ENCODE measurements at places on chromosomes 1 and 21.

- DNase-seq: no peak
These were observed 149.1 kb downstream of the LYPLAL1 start for GRCh38 chr1:219322766-219323165.

DNA sequence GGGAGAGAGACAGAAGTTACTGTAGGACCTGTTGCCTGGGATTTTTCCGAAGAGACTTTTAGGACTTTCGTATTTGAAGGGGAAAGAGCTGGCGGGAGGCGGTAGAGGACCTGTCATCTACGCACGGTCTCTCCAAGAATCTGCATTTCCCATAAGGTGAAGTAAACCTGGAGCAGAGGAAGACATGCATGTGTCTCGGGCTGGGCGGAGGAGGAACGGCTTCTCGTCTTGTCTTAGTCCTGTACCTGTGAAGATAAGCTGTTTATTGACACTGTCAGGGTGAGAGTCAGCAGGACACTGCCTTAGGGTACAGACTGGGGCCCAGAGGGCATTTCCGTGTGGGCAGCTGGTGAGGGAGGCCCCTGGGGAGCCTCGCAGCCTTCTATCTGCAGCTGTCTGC lies 123.4 kb upstream of the COL6A1 start:
- DNase-seq: no peak

DNA sequence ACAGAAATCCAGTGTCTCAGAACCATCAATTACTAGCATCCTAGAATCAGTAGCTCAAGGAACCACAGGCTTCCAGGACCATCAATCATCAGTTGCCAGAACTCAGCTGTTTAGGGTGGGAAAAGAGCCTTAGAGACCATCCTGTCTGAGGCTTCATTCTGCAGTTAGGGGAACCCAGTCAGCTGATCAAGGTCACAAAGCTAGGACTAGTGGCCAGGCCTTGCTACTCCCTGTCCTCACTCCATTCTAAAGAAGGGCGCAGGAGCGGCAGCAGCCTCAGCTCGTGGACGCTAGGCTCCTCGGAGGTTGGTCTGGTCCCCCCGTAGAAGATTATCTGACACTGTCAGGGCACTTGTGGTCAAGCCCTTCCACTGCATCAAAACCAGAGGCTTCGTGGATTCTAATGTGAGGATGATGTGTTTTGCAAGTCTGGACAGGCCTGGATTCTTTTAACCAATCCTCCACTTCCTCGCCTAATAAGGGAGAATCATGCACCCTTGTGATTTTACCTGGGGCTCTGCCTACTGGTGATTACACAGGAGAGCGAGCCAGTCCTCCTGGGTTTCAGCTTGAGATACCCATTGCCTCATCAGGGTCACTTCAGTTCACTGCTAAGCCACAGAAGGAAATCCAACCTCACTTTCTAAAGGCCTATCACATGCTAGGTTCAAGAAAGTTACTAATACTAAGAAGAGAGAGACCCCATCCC lies 41.7 kb upstream of the IFFO2 start:
- DNase-seq: no peak

GRCh38 chr1:160260406-160261382 lies 1.7 kb downstream of the DCAF8 start:
- no peak for DNase-seq

DNA sequence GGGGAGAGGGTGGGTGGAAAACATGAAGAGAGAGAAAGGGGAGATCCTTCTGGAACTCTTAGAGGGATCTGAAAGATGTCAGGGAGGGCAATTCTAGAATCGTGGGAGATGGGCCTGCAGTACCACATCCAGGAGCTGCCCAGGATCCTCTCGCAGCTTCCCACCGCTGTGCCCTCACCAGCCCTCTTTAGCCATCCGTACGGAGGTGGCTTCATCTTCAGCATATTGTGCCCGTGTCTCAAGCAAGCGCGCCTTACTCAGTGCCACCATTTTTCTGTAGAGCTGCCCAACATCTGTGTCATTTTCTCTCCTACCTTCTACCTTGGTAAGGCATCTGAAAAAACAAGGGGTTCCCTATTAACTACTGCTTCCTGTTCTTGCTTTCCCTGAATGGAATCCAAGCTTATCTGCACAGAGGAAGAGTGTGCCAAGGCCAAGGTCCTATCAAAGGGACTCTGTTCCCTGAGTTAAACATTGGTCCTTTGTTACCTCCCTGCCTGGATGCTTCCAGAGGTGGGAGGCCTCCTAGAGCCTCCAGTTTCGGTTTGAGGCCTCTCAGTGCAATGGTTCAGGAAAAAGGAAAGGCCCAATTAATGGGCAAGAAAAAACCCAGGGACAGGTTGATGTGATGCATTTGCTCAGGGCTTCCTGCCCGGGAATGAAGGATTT lies 23.2 kb downstream of the C1orf116 start:
- DNase-seq: no peak

- DNase-seq: no peak
These were observed 205.8 kb downstream of the ZNF326 start for GRCh38 chr1:90200646-90201205.

- peak; percentile 98 for DNase-seq
These were observed 17.7 kb downstream of the NFYC start for GRCh38 chr1:40709100-40709801.
